ENCODE measurements at places on chromosomes 2 and 18. TPM values are rescaled to one million over a fixed set of nuclear protein-coding genes. Genes with fewer than 3 reads are reported as not detected.

DNA sequence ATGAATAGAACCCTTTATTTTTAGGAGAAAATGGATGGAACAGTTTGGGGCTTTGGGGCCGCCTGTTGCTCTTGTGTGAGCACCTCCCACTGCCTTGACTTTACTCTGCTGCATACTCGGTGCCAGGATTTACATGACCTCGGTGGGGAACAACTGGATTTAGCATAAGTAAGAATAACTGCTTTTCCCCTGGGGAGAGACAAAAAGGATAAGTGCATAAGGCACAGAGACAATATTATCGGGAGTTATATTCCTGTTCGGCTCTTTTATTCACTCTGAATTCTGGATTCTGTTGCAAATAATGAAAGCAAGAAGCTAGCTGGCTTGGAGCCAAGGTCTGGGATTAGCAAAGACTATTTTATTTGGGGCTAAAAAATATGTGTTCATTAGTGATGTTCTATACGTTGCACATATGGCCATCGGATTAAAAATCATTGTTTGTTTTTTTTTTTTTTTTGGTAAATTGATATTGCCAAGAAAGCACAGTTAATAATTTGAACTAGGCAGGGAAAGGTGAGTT lies 69.8 kb downstream of the CYBRD1 start:
- DNase-seq, result peak; percentile 27

DNA sequence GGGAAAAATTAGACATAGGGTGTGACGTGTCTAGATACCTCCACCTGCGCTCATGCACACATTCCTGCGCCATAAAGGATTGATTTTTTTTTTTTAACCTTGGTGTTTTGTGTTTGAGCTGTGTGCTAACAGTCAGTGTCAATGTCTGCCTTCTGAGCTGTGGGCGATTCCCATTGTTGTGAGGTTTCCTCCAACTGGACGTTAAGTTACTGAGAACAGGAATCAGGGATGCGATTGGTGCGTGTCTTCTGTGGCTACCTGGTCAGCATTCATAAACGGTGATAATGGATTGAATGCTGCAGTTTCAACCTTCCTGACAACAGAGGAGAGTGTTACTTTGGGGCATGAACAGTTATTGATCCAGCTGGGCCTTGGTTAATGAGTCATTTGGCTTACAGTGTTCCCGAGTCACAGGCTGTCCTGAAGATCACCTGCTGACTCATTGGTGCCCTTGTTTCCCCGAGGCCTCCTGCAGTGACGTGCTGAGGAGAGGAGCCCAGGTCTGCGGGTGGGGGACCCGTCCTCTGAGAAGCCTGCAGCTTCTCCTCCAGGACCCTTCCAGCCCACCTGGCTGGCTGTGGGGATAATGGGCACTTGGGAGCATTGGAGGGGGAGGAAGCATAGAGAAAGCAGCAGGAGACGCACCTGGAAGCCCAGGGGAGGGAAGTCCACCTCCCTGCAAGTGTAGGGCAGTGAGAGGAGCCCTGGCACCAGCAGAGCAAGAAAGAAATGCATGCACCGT lies 25.8 kb upstream of the CABYR start:
- no peak for DNase-seq

DNA sequence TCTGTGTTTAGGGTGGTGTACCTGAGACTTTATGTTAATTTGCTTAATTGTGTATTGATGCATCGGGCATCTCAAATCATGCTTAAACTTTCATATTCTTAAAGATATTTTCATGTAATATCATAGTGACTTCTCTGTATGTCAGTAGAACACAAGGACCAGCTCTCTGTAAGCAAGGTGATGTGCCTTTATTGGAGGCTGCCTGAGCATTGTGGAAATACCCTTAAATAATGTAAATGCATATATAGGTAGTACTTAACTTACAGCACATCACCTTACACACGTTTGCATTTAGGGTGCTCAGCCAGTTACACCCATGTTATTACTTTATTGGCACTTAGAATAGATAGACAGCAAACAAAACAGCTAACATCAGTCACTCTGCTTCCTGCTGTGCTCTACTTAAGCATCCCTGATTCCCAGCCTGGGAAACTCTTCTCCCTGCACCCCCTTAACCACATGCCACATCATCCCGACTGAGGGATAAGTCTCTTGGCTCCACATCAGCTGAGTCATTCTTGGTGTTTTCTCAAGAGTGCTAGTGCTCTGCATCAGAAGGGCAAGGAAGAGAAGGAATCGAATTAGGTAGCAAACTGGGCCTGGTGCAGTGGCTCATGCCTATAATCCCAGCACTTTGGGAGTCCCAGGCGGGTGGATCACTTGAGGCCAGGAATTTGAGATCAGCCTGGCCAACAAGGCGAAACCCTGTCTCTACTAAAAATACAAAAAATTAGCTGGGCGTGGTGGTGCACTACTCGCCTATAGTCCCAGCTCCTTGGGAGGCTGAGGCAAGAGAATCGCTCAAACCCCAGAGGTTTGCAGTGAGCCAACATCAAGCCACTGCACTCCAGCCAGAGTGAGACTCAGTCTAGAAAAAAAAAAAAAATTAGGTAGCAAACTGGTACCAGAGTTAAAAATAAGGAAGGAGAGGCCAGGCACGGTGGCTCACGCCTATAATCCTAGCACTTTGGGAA lies 108.7 kb downstream of the MAP3K20 start:
- peak; percentile 100 for DNase-seq

DNA sequence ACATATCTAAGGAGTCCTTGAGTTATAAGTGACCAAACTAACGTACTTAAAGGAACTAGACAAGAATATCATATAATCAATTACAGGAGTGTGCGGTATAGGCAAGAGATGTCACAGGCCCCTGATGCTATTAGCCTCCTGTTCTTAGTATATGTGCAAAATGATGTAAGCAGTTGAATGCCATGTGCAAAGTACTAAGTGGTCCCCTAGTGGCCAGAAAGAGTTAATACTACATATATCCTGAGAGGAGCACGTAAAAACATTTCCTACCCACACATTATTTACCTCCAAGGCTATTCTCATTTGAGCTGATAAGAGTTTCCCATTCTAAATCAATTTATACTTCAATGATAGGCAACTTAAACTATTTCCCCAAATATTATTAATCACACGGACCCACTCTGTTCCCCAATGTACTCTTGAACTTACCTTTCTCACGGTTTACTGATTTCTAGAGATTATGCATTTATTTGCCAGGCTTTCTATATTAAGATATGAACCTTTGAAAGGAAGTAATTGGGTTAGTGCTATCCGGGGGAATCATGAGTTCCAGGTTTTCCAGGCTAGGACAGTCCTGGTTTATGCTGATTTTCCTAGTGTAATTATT lies 158.0 kb upstream of the KLHL14 start:
- peak; percentile 68 for DNase-seq

DNA sequence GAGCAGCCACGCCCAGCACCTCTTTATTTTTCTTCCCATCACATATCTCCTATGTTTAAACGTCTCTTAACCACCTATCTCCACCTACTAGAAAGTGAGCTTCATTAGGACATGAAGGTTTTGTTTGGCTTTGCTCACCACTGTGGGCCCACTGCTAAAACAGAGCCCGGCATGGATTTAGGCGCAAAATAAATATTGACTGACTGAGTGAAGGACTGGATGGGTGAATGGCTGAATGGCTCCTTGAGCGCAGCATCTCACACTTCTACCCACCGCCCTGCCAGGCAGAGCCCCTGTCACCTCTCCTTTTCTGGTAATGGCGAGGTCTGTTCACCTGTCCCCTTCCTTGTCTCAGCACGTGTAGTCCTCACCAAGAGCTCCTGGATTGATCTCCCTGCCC lies 10.1 kb downstream of the CAPG start:
- no peak for DNase-seq

GRCh38 chr2:186984966-186985365 lies 136.0 kb upstream of the ZSWIM2 start:
- no peak for DNase-seq

DNA sequence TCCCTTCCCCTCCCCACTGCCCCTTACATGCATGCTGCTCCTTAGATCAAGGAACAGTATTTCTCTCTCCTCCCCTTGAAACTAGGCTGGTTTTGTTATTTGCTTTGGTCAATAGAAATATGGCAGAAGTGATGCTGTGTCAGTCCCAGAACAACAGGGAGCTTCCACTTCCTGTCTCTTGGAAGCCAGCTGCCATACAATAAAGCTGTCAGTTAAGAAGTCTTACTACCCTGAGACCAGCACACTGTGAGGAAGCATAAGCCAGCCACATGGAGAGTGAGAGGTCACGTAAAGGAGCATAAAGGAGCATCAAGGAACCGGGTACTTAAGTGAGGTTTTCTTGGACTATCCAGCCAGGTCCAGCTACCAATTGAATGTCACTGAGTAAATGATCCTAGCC lies 126.6 kb downstream of the NOL4 start:
- no peak for DNase-seq

GRCh38 chr2:200985799-200986198 lies 22.3 kb upstream of the ORC2 start:
- DNase-seq, result peak; percentile 91

GRCh38 chr18:75054046-75054445 lies 154.9 kb downstream of the PTGR3 start:
- no peak for DNase-seq

DNA sequence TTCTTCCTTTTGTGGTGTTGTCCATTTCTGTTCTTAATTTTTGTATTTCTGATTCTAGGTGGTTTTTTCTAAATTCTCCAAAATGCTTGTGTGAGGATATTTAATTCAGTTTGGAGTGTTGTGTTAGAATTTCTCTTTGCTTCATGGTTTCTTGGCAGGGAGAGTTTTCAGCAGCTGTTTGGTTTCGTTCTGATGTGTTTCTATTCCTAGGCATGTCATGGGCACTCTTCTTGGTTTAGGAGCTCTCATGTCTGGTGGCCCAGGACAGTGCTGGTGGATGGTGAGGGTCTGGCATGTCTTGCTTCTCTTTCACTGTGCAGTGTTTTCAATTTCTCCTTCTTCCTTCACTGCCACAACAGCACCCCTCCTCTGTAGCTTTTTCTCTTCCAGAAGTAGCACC lies 52.9 kb downstream of the OSBPL6 start:
- DNase-seq, result no peak

DNA sequence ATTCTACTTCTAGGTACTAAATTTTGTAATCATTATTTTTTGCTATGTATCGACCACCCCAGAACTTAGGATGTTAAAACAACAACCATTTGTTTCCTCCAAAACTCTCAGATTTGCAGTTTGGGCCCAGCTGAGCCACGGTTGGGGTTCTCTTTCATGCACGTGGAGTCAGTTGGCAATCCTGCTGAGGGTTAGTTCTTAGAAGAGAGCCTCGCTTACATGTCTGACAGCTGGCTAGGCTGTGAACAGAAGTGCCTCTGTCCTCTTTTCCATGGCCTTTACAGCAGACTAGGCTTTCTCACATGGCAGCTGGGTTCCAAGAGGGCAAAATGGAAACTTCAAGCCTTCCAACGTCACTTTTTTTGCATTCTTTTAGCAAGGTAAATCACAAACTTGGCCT lies 9.3 kb upstream of the RGPD4 start:
- DNase-seq, result no peak

GRCh38 chr18:34548120-34548972 lies 161.8 kb upstream of the DTNA start:
- no peak for DNase-seq

DNA sequence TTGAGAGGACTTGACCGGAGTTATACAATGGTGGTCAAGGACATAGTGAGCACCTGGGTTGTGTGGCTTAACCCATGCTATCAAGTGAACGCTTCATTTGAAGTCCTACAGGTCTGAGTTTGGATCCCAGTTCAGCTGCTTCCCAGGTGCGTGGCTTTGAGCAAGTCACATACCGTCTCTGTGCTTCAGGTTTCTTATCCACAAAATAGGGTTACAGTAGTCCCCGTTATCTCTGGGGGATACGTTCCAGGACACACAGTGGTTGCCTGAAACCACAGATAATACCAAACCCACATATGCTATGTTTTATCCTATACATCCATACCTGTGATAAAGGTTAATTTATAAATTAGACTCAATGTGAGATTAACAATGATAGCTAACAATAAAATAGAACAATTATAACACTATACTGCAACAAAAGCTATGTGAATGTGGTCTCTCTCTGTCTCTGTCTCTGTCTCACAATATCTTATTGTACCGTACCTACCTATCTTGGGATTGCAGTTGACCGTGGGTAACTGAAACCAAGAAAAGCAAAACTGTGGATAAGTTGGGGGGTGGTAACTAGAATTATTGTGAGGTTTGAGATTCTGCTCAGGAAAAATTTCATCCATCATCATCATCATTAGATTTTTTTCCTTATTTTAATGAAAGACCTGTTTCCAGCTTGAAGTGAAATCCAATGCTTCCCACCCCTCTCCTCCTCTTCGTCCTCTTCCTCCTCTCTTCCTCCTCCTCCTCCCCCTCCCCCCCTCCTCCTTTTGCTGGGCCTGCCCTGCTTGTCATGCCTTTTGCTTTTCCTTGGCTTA lies 22.7 kb downstream of the LBH start:
- DNase-seq, result no peak

DNA sequence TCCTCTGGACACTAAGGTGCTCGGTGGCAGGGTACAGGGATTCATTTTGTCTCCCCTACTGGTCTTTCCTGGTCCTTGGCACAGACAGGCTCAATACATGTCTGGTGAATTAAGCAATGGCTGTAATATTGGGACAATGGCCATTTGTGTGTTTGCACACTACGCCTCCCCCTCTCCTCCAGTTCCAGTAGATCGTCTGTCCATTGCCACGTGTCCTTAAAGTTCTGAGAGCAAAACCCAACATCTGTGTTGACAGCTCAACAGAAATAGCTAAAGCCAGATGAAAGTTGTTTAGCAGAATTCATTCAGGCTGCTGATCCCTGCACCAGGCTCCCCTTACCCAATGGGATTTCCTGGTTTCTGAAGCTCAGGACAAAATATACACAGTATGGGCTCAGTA lies 9.0 kb upstream of the FABP1 start:
- DNase-seq, result no peak

DNA sequence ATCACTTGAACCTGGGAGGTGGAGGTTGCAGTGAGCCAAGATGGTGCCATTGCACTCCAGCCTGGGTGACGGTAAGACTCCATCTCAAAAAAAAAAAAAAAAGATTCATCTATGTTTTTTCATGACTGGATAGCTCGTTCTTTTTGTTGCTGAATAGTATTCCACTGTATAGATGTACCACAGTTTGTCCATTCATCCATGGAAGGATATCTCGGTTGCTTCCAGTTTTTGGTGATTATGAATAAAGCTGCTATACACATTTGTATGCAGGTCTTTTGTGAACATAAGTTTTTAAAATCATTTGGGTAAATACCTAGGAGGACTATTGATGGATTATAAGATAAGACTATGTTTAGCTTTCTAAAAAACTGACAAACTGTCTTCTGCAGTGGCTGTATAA lies 90.8 kb downstream of the ACOXL start:
- no peak for DNase-seq

- DNase-seq, result peak; percentile 41
These were observed 113.6 kb downstream of the MEP1B start for GRCh38 chr18:32303400-32303799.

GRCh38 chr2:11699686-11700670 lies 30.0 kb upstream of the NTSR2 start:
- DNase-seq, result no peak

The YES1 gene
- 43.1 TPM for total RNA-seq

The TBR1 gene
- not detected for total RNA-seq

The OTX1 gene
- 0.57 TPM for total RNA-seq
